CD14-positive monocyte (primary cell): ENCODE measurements at places on chromosomes 7 and 10. TPM values are rescaled to one million over a fixed set of nuclear protein-coding genes. Genes with fewer than 3 reads are reported as not detected.
A peak's percentile ranks its signal among the peaks of the same experiment; 100 is the strongest.

GRCh38 chr7:152859781-152860191, 100.2 kb downstream of the ACTR3B start:
- no peaks in the 10 kb centered on the region for H3K4me1 ChIP-seq
- no peak overlapping the region for H3K27ac ChIP-seq
- H3K36me3 ChIP-seq = no peaks in the 10 kb centered on the region
- H3K4me3 ChIP-seq = no peak overlapping the region

TMEM72 gene
- not detected in 2 replicates for polyA plus RNA-seq

DNA sequence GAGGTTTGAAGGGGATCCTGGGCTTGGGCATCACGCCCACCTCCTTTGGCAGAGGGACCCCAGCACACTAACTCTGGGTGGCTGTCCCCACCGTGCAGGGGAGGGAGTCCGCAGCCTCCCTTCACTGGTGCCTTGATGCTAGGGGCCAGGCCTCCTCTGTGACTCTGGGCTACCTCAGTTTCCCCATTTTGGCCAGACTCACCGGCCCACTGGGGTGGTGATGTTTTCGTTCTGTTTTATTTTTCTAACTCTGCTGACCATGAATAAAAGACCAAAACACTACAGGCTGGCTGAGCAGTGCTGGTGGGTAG, 503 bp upstream of the TRIP6 start:
- peak overlapping the region; percentile 47 for H3K4me3 ChIP-seq
- peaks cover 28% of the 10 kb centered on the region for H3K4me1 ChIP-seq
- no peak for DNase-seq
- peak overlapping the region; percentile 66 for H3K27ac ChIP-seq
- H3K36me3 ChIP-seq = peaks cover 39% of the 10 kb centered on the region
- no peaks in the 10 kb centered on the region for H3K27me3 ChIP-seq

DNA sequence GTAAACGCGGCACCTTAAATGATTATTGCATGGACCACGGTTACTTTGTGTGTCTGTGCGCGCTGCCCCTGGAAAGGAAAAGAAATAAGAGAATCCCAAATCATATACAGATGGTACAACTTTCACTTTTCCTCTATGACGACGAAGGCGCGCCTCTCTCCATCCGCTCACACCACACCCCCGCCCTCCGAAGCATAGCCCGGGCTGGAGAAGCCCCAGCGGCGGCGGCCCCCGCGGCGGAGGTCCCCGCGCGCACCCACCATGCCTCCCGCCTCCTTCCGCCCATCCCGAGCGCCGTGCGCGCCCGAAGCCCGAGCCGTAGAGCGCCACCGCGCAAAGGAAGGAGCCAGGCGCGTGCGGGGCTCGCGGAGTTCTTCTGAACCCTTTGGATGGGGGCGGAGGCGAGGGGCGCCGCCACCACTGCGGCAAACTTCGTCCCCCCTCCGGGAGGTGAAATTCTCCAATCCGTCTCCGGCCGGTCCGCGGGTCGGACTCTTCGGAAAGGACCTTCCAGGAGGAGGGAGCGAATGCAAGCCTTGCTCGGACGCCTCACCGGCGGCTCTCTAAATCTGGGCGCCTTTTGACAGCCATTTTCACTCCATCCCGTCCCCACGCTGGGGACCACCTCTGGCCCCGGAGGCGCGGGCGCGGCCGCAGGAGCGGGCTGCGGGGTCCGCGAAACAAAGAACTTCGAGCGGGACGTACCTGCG, 588 bp downstream of the GLI3 start:
- H3K4me1 ChIP-seq = peaks cover 10% of the 10 kb centered on the region
- H3K4me3 ChIP-seq = peak overlapping the region; percentile 31
- no peak for DNase-seq
- no peaks in the 10 kb centered on the region for H3K36me3 ChIP-seq
- peaks cover 85% of the 10 kb centered on the region for H3K27me3 ChIP-seq

OR6B1 gene
- polyA plus RNA-seq = not detected

CFAP70 gene
- not detected for polyA plus RNA-seq
